GM18507 (cell line): ENCODE measurements at places on chromosomes 2 and 18.

GRCh38 chr2:219595256-219595655 is 2.4 kb upstream of the STK11IP start:
- no peak for DNase-seq

GRCh38 chr2:182717416-182717815 is 1.4 kb downstream of the DNAJC10 start:
- DNase-seq, result no peak

GRCh38 chr18:26621161-26622026 is 73.0 kb upstream of the KCTD1 start:
- peak; percentile 15 for DNase-seq

- DNase-seq, result no peak
Measured at GRCh38 chr18:13305301-13305700, 86.7 kb downstream of the LDLRAD4 start.

GRCh38 chr2:144505245-144505831 is 14.6 kb downstream of the ZEB2 start:
- DNase-seq, result no peak

- peak; percentile 92 for DNase-seq
Measured at GRCh38 chr2:8583400-8584173, 98.3 kb upstream of the ID2 start.

DNA sequence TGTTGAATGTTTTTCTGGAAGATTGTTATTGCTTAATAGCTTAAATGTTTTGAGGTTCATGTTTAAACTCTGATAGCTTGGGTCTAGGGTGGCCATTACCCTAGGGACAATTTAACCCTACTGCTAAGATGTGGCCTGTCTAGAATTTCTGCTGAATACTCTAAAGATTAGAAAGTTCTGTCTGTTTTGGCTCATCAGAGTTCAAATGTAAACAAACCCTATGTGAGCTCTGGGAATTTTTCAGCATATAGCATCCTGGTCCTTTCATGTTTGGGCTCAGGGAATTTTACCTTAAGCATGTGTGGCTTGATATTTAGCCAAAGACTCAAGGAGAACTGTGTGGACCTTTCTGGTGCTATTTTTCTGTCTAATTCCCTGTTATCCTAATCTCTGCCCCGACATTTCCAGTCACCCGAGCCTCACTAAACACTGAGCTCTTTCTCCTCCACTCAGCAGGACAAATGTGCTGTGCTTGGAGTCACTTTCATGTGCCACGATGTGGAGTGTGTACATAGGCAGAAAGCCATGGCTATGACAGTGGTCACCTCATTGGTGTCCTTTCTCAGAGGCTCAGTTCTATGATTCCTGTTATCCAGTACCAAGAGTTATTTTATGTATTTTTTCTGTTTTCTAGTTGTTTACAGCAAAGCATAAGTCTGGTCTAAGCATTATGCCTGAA is 492.5 kb upstream of the SPHKAP start:
- no peak for DNase-seq
